ENCODE measurements at places on chromosomes 4 and X.
A peak's percentile ranks its signal among the peaks of the same experiment; 100 is the strongest.

GRCh38 chrX:129979207-129979920 lies 3.1 kb upstream of the BCORL1 start:
- DNase-seq, result no peak
- peaks cover 9% of the 10 kb centered on the region for H3K27me3 ChIP-seq
- no peaks in the 10 kb centered on the region for H3K36me3 ChIP-seq
- peak overlapping the region; percentile 59 for H3K4me3 ChIP-seq

DNA sequence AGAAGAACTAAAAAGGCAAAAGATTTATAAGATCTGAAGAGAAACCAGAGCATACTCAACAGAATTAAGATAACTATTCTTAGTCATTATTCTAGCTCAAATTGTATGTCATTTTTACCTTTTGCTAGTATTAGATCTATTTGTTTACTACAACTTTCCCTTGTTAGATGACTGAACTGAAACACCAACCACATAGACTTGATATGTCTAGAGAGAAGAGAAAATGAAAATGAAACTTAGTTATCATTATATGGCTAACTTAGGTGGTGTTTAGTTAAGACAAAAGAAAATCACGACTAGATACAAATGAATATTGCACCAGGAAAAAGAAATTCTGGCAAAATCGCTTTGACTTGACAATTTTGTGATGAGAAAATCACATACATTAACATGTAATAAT lies 690.8 kb downstream of the PCDH18 start:
- H3K27me3 ChIP-seq, result no peaks in the 10 kb centered on the region
- no peak overlapping the region for H3K4me3 ChIP-seq
- H3K4me1 ChIP-seq, result no peaks in the 10 kb centered on the region
- H3K36me3 ChIP-seq, result no peaks in the 10 kb centered on the region

GRCh38 chrX:15672881-15673280 lies 8.3 kb upstream of the CLTRN start:
- no peaks in the 10 kb centered on the region for H3K36me3 ChIP-seq
- H3K27ac ChIP-seq, result no peak overlapping the region
- peaks cover 3% of the 10 kb centered on the region for H3K27me3 ChIP-seq

- no peaks in the 10 kb centered on the region for H3K4me1 ChIP-seq
- H3K27ac ChIP-seq, result no peak overlapping the region
- no peak for DNase-seq
- H3K4me3 ChIP-seq, result no peak overlapping the region
These were observed 27.4 kb upstream of the HPGD start for GRCh38 chr4:174549721-174550120.

DNA sequence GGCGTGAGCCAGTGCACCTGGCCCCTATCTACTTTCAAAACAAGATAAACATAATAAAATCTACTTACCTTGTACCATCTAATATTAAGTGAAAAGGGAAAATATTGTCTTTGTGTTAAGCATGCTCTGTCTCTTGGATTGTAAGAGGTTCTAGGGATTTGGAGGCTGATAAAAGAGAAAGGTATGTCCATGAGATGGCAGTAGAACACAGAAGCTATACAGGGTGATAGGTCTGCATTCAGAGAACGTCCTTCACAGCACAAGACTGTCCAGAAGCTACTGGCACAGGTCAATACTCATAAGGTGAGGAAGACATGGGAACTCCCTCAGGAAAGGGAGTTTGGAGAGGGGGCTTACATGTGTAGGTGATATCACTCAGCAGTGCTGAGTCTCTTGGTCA lies 135.5 kb downstream of the TMEM47 start:
- no peaks in the 10 kb centered on the region for H3K27me3 ChIP-seq
- no peak for DNase-seq
- no peak overlapping the region for H3K4me3 ChIP-seq
- no peaks in the 10 kb centered on the region for H3K36me3 ChIP-seq
- no peaks in the 10 kb centered on the region for H3K4me1 ChIP-seq
- H3K27ac ChIP-seq, result no peak overlapping the region

DNA sequence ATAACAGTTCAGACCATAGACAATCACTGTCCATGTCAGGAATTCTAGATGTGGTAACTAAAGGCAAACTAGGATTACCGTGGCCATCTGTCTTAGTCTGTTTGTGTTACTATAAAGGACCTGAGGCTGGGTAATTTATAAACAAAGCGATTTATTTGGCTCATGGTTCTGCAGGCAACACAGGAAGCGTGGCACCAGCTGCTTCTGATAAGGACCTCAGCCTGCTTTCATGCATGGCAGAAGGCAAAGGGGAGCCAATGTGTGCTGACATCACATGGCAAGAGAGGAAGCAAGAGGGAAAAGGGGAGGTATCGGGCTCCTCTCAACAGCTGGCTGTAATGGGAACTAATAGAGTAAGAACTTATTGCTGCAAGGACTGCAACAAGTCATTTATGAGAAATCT lies 376.7 kb downstream of the GPM6A start:
- H3K36me3 ChIP-seq, result no peaks in the 10 kb centered on the region
- no peaks in the 10 kb centered on the region for H3K4me1 ChIP-seq
- H3K27ac ChIP-seq, result no peak overlapping the region
- no peak for DNase-seq
- H3K4me3 ChIP-seq, result no peak overlapping the region

DNA sequence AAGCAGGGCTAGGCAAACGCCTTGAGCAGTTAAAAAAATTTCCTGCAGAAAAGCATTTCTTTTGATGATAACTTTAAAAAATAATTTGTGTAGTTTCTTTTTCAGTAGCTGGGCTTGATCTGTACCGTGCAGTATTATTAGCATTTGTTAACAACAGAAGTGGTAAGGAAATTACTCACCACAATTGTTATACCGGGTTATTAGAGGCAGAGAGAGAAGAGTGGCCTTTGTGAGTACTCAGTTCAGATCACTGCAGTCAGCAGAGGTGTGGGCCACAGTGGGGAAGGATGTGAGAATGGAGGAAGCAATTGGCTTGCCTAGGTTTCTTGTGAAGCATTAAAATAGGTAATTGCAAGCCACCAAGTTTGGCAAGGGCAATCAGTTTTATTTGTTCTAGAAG lies 14.3 kb upstream of the IL21 start:
- H3K36me3 ChIP-seq, result no peaks in the 10 kb centered on the region
- H3K27ac ChIP-seq, result no peak overlapping the region
- no peak for DNase-seq
- no peaks in the 10 kb centered on the region for H3K27me3 ChIP-seq

GRCh38 chrX:105781804-105782203 lies 40.5 kb upstream of the NRK start:
- no peaks in the 10 kb centered on the region for H3K36me3 ChIP-seq
- no peak overlapping the region for H3K4me3 ChIP-seq
- no peak overlapping the region for H3K27ac ChIP-seq
- no peaks in the 10 kb centered on the region for H3K4me1 ChIP-seq

DNA sequence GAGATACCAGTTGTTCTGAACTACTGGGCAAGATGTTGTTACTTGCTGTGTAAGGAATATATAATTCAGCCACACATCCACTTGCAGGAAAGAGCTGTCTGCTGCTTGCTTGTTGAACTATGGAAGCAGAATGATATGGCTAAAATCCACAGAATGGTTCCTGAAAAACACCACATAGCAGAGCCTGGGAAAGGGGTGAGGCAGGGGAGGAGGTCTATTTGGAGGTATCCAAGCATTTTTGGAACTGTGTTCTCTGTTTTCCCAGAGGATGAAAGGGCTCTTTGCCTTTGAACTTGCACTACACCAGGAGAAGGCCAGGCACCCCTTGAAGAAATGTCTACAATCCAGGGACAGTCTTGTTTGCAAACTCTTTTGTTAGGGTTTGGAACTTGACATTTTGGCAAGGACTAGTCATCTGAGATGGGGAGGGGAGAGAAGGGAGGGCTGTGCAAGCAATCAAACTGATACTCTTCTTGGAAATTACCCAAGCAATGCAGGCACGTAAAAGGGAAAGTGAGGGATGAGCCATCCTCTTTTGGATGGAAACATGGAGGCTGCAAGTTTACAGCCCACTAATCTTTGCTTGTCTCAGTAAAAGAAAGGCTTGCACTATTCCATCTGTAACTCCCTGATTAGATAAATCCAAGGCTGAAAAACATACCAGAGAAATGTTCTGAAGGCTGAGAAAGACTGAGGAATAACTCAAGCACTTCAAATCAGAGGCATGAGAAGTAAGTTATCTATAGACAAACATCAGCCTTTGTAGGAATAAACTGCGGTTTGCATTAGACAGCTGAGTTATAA lies 141.0 kb downstream of the TSPAN5 start:
- H3K27ac ChIP-seq, result peak overlapping the region; percentile 30
- H3K4me1 ChIP-seq, result peaks cover 79% of the 10 kb centered on the region
- no peak for DNase-seq
- no peak overlapping the region for H3K4me3 ChIP-seq

DNA sequence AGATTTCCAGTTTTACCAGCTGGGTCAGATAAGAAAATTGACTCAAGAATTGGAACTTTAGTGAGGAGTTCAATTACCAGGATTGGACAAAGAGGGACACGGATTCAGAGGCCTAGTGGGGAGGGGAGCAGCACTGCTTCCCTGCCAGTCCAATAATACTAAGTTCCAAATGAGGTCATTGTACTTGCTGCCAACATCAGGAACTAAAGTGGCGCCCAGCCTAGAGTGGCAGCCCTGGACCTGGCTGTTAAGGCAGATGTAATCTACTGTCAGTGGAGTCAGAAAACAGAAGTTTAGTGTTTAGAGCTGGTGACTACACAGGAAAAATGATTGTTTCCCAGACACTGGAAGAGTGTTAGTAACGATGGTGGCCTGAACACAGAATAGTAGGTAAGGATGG lies 42.7 kb upstream of the RAPGEF2 start:
- no peak overlapping the region for H3K27ac ChIP-seq
- H3K4me3 ChIP-seq, result no peak overlapping the region
- H3K36me3 ChIP-seq, result no peaks in the 10 kb centered on the region
- peaks cover 6% of the 10 kb centered on the region for H3K4me1 ChIP-seq
- DNase-seq, result no peak

All from activated T-helper 2 cell treated with anti-CD3 and anti-CD28 coated beads, Interferon-gamma antibody, Interleukin-2, Interleukin-4, amounts not matched to agents 10 μg/mL and 5 μg/mL and 100 μg/mL, durations not matched to agents 14 hours and 24 hours and 36 hours (primary cell).